ENCODE measurements at places on chromosomes 6 and 20.

GRCh38 chr6:1502041-1502440, 107.7 kb upstream of the FOXC1 start:
- DNase-seq = no peak

DNA sequence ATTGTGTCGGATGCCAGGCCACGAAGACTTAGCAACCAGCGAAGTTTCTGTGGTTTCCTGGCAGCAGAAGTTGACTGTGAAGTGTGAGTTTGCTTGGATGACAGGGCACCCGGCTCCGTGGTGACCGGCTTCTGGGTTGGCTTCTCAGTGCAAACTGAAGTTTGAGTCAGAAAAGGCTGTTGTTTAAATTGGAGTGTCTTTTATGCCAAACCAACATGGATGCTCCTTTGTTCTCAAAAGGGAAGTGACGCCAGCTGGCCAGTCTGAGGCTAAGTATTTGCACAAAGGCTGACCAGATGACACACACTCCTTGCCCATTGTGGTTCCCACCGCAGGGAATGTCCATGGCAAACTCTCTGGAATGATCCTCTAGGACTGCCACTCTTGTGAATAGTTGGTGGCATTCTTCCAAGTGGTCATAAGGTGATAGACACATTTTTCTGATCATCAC, 164.8 kb upstream of the QKI start:
- no peak for DNase-seq

DNA sequence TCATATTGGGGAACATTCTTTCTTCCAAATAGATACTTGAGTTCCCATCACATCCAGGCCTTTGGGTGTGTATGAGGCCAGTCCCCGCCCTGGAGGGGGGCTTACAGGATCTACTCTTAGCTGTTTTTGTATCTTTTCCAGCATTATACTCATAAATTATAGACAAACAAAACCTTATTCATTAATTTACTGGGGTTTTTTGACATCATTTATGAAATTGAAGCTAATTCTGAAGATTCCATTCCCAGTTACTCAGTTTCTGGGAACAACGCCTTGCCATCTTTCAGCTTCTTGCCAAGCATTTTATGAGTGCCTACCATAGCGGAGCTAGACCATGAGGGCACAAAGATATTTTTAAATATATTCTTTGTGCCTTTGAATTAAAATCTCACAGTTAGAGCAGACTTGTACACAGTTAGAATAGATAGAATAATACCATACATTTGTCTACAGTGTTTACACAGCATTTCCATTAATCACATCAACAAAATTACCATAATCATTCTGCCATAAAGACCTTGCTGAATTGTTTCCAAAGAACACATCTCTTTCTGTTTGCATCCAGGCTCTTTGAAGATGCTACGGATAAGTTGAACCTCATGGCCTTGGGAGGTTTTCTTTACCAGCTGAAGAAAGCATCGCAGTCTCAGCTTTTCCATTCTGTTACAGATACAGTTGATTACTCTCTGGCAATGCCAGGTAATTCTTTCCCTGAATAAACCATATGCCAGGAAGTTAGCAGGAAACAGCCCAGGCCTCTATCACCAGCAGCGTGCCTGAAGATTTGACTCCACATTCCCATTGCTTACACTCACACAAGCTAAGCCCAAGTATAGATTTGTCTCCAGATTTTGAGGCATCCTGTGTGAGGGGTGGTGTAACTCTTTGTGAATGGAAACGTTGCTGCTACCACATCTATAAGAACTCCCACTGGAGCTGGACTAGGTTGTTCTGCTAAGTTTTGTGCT, 75.4 kb upstream of the PBOV1 start:
- no peak for DNase-seq

DNA sequence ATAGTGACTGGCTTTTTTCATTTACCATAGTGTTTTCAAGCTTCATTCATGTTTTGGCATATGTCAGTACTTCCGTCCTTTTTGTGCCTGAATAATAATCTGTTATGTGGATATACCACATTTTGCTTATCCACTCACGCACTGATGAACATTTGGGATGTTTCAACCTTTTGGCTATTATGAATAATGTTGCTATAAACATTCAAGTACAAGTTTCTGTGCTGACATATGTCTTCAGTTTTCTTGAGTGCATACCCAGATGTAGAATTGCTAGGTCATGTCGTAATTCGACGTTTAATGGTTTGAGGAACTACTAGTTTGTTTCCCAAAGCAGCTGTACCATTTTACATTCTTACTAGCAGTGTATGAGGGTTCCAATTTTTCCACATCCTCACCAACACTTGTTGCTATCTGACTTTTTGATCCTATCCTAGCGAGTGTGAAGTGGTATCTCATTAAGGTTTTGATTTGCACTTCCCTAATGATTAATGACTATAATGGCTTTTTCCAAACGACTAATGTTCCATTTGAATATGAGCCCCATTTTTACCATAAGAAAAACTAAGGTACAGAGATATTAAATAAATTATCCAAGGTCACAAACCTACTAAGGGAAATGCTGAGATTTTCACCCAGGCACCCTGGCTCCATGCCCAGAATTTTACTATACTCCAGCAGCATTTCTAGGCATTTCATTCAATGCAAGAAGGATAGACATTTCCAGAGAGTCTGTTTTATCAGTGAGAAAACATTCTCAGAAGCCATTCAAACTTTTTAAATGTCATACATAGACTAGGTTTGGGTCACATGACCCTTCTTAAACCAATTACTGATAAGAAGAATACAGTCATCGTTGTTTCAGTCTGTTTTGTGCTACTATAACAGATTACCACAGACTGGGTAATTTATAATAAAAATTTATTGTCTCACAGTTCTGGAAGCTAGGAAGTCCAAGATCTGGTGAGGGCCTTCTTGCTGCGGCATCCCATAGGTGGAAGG, 71.1 kb upstream of the RUNX2 start:
- DNase-seq = no peak

GRCh38 chr6:54624216-54624615, 222.4 kb upstream of the FAM83B start:
- no peak for DNase-seq

DNA sequence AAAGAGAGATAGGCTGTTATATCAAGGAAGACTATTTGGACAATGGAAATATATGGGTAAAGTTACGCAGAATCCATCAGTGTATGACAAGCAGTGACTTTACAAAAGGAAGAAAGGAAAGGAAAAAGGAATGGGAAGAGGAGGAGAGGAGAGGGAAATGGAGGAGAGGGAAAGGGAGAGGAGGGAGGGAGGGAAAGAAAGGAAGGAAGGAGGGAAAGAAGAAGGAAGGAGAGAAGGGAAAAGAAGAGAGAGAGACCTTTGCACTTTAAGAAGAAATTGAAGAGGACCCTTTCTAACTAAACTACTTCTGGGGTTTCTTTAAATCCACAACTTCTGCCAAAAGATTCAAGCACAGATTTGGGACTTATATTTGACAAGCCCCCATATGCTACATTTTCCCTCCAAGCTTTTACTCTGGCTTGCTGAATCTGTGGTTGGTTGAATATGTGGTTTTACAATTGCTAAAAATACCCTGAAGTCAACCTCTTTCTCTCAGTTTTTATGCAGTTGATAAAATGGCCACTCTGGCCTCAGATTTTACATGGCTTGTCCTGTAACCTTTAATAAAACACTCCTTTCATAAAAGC, 120.8 kb upstream of the RAB32 start:
- no peak for DNase-seq

- DNase-seq = no peak
Measured at GRCh38 chr6:132234356-132234755, 166.9 kb downstream of the MOXD1 start.

- no peak for DNase-seq
Measured at GRCh38 chr6:123850555-123850954, 46.9 kb downstream of the NKAIN2 start.

DNA sequence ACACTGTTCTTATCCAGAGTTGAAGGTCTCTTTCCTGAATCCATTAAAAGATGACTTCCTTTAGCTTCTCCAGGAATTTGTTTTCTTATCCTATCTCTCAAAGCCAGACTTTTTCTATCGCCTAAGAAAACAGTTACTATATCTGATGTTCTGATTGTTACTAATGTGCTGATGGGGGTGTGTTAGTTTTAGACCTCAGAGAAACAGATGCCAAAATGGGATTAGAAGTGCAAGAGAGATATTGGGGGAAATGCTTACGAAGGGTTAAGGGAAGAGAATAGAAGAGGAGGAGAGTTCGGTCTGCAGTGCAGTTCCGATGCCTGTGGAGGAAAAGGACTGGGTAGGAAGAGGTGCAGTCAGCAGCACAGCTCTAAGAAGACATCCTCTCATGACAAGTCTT, 35.7 kb upstream of the ADGRG6 start:
- DNase-seq = no peak

DNA sequence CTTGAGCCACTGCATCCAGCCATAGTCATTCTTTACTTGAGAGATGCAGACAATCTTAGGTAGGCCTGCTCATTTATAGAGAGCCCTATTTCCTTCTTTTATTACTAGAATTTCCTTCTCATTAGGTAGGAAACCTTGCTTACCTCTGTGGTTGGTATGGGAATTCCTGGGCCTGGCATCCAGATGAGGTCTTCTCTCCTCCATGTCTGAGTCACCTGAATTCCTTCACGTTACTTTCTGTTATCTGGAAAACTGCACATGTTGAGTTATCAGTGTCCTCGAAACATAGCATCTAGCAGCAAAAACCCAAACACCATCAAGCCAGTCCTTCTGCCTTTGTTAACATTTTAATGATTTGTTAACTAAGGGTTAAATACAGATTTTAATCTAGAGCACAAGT, 2.2 kb downstream of the ZNFX1 start:
- no peak for DNase-seq

- no peak for DNase-seq
Measured at GRCh38 chr20:50292591-50293283, 102.1 kb downstream of the CEBPB start.

DNA sequence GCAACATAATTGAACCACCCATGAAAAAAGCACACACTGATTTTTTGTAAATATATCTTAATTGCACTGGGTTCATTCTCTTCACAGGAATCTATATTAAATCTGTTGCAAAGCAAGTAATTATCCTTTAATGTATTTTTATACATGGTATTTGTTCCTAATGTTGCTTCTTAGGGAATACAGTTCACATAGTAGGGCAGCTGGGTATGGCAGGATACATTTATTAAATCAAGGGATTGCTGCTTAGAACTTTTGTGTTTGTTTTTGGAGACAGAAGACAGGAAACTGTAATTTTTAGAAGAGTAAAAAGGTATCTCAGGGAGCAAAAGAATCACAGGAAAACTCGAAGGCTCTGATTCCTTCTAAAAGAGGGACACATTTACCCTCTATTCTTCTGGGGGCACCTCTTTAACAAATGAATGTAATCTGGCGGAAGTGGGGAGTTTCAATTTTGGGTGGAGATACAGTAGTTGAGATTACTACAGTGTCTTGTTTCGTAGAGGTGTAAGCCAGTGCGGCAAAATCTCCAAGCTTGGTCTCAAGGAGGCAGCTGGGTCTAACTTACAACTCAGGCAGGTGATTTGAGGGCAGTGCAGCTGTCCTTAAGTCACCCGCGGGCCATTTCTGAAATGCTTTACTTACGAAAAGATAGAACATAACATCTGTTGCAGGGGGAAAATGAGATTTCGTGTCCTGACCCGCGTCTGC, 812 bp upstream of the SMIM13 start:
- no peak for DNase-seq

- no peak for DNase-seq
Measured at GRCh38 chr6:137846274-137846673, 20.8 kb upstream of the TNFAIP3 start.

- no peak for DNase-seq
Measured at GRCh38 chr20:37133952-37134351, 38.2 kb upstream of the RBL1 start.

DNA sequence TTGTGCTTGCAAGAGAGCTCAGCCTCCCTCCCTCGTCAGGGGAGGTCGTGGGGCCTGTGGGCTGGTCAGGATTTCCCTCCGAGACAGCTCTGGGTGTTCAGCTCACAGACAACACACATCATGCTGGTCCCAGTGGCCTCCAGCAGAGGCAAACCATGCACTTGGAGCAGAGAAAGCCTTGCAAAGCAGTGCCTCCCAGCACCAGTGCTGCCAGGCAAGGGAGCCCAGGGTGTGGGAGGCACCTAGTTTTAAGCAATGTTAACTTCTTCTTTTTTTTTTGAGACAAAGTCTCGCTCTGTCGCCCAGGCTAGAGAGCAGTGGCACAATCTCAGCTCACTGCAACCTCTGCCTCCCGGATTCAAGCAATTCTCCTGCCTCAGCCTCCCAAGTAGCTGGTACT, 34.0 kb upstream of the INSM1 start:
- no peak for DNase-seq

DNA sequence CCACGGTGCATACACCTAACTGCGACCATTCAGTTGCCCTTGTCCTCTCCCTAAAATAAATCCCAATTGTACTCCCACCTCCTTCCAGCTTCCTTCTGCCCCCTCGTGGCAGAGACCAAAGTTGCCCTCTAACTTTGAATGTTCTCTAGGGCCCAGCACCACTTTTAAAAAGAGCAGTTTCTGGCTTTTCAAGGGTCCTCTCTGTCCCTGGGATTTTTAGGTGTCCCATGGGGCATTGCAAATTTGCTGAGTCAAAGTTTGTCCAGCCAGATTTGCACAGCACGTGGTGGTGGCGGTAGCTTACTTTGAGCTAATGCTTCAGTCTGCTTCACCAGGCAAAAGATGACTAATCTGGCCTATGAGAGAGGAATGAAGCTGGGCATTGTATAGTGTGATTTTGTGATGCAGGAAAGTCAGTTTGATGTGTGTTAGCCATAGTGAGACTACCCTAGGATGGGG, 100.2 kb downstream of the PERP start:
- no peak for DNase-seq

DNA sequence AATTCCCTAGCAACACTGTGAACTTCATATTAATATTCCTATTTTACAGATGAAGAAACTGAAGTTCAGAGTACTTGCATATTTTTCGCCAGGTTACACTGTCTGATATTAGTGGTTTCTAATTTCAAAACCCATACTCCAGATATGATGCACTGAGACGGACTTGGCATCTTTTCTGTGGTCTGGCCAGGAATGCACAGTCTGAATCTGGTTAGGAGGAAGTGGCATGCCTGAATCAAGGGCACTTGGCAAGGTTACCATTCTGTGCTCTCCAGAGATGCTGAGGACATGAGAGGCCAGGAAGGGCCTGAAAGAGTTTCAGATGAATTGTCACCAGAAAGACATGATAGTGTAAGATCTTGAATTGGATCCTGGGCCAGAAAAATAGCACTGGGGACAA, 150.1 kb downstream of the HAO1 start:
- DNase-seq = no peak

GRCh38 chr6:134123666-134124208, 71.3 kb upstream of the SLC2A12 start:
- DNase-seq = peak; percentile 17

GRCh38 chr6:25519856-25520255, 132.2 kb upstream of the SCGN start:
- DNase-seq = no peak
